ENCODE measurements at places on chromosomes 6 and 20.

GRCh38 chr20:9286501-9287461 lies 217.9 kb downstream of the PLCB4 start:
- DNase-seq: no peak

DNA sequence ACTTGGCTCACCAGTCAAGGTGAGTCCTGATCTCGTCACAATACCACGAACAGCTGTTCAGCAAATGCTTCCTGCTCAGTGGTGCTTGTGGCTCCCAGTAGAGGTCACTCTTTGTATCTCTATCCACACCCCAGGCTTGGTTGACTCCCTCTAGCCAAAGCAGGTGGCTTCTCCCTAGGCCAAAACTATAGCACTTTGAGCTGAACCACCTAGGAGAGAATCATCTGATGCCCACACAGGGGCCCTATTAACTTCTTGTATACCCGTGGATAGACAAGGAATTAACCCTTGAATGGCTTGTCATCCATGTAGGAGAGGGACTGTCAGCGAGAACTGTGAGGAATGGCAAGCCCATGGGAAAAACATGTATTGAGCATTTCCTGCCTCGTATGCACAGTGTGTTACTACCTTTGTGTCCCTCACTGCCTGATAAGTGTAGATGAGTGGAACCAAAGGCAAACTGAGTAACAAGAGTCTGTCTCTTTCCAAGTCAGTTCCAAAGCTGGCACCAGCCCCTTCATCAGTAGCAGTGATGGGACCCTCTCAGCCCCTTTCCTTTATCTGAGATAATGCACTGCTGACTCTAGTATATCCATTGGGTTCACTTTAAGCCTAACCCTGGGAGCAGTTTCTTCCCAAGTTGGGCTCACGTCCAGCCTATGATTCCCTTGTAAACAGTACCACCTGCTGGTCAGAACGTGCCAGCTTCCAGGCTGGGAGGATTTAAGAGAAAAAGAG lies 42.5 kb downstream of the EIF2S2 start:
- peak; percentile 39 for DNase-seq

GRCh38 chr6:149473080-149474052 lies 11.4 kb downstream of the ZC3H12D start:
- DNase-seq: no peak

DNA sequence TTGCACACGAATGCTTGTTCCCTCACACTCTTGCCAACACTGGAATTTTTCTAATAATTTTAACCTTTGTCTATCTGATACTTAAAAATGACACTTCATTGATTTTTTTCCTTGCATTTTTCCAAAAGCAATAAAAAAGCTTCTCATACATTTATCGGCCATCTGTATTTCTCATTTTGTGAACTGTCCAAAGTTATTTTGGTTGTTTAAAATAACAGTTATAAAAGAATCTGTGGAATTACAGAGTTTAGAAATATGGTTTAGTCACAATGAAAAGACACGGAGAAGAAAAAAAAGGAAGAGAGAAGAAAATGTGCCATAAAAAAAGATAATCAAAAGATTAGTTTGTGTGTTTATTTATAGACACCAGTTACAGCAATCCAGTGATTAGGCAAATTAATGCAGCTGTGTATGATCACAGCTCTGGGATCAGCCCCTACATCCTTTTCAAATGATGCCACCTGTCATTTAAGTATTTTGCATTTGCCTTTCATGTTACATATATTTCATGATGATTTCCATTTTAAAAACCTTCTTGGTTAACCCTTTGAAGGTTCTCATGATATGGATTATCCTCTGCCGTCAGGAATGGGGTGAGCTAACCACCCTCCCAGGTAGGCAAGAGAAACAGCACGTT lies 171.7 kb downstream of the BACH2 start:
- DNase-seq: no peak

DNA sequence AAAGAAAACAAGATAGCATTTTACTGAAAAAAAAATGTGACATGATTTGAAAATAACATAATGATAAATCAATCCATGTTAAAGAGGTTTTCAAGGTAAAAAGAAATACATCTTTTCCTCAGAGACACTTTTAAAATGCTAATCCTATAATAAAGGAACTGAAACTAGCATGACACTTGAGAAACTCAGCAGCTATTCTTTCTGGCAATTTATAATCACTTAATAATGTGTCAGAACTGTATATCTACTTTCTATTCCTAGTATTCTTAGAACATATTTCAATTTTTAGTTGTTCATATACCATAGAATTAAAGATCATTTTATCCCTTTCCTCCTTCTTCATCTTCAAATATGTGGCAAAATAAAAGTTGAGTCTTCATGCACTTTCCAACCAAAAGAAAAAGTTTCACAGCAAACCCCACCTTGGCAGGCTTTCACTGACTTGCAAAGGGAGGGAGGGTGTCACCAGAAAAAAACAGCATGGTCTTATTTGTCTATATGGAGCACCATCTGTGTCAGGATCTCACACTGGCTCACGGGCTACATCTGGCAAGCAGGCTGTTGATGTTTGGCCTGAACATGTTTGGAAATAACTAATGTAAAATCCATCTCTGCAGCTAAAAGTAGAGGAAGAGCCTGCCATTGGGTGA lies 48.5 kb downstream of the FHL5 start:
- no peak for DNase-seq

- no peak for DNase-seq
Observed at GRCh38 chr20:4181956-4182945, 166.9 kb upstream of the RNF24 start.

DNA sequence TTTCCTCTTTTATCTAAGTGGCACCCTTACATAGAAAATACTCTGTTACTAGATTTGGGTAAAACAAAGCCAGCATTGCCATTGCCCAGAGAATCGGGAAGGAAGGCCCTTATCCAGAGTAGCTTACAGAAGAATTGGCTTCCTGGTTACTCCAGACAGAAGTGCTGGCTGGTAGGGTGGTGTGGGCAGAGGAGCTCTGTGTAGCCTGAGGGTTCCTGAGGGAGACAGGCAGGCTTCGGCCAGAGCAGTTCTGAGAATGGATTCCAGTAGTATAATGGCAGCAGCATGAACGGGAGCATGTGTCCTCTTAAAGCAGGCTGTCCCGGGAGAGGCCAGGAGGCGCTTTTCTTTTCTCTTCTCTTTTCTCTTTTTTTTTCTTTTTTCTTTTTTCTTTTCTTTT lies 11.9 kb downstream of the CUL9 start:
- no peak for DNase-seq

DNA sequence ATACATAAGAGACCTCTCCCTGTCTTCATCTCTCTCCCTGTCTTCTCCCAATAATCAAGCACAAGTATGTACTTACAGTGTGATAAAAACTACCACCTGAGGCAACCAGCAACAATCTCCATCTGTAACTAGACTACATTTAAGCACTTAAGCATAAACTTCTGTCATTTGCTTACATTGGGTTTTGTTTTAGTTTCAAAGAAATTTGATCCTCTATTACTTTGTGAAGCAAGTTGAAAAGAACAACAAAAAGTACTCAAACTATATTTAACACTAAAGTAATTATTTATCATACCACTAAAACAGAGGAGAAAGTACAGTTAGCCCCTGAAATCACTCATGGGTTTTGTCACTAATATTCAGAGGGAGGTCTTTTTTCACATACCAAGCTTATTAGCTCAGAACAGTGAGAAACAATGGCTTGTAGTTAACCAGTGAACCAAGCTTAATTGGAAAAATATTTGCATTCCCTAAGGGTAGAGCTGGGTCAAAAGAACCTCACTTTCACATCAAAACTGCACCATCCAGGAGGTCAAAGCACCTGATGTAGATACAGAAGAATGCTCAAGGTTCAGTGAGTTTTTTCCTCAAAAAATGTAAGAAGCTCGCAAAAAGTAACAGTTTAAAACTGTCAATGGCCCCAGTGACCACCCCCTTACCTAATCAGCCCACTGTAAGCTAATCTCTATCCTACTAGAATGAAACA lies 34.1 kb downstream of the DCDC2 start:
- DNase-seq: no peak

DNA sequence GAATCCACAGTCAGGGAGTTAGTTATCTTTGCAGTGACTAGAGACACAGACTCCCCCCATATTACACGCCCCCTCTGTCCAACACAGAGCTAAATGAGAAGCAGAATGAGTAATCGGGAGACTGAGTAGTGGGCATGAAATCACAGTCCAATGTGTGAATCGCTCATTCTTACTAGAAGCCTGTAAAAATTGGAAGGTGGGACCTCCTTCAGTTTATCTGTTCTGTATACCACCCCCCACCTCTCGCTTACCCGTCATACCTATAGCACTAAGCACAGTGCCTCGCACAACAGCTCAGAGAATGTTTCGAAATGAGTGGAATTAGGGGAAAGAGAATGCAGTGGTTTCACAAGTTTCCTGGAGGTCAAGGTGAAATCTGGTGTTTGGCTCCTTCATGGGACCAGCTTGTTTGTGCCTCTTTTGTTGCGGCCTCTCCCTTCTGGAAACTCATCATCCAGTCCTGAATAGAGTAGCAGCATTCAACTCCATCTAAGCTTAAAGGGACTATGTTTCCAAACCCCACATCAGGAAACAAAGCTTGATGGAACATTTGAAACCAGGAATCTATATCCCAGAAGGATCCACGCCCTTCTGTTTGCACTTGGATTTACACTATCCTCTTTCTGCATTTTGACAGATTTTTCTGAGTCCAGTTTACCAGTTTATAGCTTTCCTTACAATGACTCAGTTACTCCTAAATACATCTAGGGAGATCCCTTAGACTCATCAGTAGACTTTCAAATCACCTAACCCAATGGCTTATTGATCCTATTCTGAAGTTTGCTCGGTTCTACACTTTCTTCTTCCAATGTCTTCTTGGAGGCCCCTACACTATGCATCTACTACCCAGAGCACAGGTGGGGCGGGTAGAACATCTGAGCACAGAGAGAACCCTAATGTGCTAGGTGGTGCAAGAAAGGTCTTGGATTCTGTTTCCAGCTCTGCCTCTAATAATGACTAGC lies 59.2 kb upstream of the PIM1 start:
- no peak for DNase-seq

DNA sequence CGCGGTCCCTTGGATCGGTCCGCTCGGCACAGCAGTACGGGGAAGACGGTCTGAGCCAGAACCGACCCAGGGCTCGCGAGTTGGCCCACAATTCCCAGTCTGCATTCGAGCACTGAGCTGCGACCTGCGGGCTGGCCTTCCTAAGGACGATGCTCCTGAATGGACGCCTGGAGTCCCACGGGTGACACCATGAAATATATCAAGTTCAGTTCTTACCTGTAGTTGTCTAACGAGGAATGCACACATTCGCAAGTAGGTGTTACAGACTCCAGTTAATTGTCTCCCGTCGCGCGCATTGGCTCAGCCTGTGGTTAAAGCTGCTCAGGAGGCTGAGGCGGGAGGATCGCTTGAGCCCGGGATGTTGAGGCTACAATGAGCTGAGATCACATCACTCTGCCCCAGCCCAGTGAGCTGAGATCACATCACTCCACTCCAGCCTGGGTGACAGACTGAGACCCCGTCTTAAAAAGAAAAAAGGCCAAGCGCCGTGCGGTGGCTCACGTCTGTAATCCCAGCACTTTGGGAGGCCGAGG lies 802 bp downstream of the PEX7 start:
- DNase-seq: no peak

- no peak for DNase-seq
Observed at GRCh38 chr6:125814481-125814880, 23.7 kb downstream of the NCOA7 start.

- no peak for DNase-seq
Observed at GRCh38 chr6:146498309-146498708, 45.3 kb upstream of the RAB32 start.

DNA sequence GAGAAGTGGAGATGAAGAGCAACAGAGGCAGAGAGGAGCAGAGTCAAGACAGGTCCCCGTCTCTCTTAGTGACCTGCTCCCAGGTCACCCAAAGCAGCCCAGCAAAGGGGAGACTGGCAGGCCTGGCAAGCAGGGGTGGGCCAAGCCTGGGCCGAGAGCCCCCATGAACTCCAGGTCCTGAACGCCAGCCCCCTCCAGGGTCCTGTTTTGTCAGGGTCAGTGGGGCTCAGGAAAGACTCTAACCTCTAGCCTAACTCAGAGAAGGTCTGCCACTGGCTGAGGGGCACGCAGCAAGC lies 1.2 kb downstream of the NECAB3 start:
- no peak for DNase-seq
